ENCODE measurements at places on chromosomes 5 and 9. TPM values are rescaled to one million over a fixed set of nuclear protein-coding genes. Genes with fewer than 3 reads are reported as not detected.

DNA sequence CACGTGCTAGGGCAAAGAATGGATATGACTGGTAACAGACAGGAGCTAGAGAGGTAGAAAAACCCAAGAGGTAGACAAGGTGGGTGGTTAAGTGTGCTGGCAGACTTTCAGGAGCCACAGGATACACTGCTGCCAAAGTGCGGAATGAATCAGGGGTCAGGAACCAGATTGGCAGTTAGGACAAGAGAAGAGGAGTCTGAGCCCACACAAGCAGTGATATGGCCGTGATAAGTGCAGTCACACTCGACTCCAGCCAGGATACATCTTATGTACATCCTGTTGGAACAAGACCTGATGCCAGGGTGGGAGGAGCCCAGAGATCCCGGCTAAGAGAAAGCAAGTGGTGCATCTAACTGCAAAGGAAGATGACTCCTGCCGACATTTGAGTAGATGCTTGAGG lies 10.0 kb downstream of the SLIT3 start:
- DNase-seq, result no peak

DNA sequence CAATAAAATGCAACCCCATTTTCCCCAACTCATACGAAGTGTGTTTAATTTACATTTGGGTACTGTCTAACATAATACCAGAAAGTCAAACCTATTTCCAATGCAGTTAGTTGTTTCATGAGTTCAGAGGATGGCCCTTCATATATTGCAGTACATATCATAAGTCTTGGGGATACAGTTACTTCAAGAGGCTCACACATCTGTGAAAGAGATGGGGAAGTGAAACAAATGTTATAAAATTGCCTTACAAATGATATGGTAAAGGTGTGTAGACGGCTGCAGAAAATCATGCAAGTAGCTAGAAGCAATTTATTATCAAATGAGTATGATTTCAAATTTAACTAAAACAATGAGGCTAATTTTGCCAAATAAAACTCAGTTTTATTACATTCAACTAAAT lies 219.0 kb upstream of the CDH12 start:
- no peak for DNase-seq

The ZBTB6 gene
- 3.6 TPM for total RNA-seq

GRCh38 chr5:84378420-84378819 lies 6.3 kb downstream of the EDIL3 start:
- no peak for DNase-seq

DNA sequence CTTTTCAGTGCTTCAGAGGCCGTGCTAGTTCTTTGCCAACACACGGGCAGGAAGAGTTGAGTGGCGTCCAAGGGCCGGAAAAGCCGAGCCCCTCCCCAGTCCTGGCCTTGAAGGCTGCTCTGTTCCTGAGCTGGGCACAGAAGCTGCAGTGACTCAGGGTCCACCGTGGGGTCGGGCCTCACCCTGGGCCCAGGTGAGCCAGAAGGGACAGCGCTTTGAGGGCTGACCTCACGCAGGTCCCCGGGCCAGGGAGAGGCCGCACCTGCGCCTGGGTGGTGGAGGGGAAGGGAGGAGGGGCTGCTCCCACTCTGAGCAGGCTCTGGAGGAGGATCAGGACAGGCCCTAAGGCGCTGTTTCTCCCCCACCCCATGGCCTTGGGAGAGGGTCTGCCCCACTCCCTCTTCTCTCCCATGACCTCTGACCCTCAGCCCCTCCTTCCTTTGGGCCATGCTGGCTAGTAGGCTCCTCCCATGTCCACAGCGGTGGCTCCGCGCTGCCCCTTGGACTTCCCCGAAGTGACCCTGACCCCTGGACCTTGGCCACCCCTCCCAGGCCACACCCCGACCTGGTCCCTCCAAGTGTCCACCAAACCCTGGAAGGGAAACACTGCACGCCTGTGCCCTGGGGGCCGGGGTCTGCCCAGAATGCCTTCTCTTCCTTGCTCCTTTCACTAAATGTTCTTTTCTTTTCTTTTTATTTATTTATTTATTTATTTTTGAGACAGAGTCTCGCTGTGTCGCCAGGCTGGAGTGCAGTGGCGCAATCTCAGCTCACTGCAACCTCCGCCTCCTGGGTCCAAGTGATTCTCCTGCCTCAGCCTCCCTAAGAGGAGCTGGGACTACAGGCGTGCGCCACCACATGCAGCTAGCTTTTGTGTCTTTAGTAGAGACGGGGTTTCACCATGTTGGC lies 19.7 kb upstream of the SLC6A19 start:
- DNase-seq, result no peak

GRCh38 chr5:40416098-40416497 lies 263.6 kb upstream of the PTGER4 start:
- DNase-seq, result no peak

The KCTD16 gene
- not detected for total RNA-seq

DNA sequence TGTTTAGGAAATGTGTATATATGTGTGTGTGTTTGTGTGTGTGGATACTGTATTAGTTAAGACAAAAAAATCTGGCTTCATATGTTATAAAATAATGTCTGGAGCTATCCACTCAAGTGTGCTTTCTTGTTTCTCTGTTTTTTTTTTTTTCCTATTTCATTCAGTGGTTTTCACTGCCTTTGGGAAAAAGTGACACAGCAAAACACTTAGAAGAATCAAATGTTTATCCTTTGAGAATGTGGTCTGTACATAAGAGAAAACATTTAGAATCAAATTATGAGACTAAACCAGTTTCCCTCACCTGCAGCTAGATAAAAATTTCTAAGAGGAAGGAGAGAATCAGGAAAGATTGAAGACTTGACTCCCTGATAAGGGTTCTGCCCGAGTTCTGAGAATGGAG lies 8.1 kb downstream of the TMC1 start:
- no peak for DNase-seq

GRCh38 chr9:27165670-27166069 lies 56.6 kb downstream of the TEK start:
- DNase-seq, result no peak

The TEX48 gene
- not detected for total RNA-seq

DNA sequence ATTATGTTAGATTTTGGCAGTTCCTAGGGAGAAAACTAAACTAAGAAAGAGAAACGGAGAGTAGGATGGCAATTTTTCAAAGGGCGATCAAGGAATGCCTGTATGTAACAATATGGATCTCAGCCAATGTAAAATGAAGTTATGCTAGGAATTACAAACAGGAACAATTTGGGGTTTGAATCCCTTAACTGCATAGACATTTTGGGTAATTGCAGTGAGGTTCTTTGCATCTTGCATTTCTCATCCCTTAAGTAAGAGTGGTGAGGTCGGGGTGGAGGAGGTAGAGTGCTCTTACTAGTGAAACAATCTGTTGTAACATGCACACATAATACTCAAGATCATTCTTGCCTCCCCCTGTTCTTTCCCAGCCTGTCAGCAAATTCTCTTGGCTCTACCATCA lies 137.6 kb downstream of the NPR3 start:
- no peak for DNase-seq

- DNase-seq, result no peak
Observed at GRCh38 chr5:54103871-54104270, 206.5 kb downstream of the ARL15 start.

GRCh38 chr9:137583347-137583746 lies 4.6 kb upstream of the DPH7 start:
- DNase-seq, result no peak

The HCN1 gene
- not detected for total RNA-seq

The PDE6A gene
- total RNA-seq, result not detected
